ENCODE measurements at places on chromosomes 6 and 20. TPM values are rescaled to one million over a fixed set of nuclear protein-coding genes. Genes with fewer than 3 reads are reported as not detected.

TRIM40 gene
- total RNA-seq = not detected

PXDC1 gene
- 0.50 TPM for total RNA-seq

PNPLA1 gene
- total RNA-seq = not detected

VSX1 gene
- total RNA-seq = not detected

IP6K3 gene
- not detected for total RNA-seq

OR12D3 gene
- total RNA-seq = not detected

NUP153 gene
- total RNA-seq = 60.7 TPM

TRAPPC3L gene
- total RNA-seq = not detected

KCNK16 gene
- total RNA-seq = not detected

TMC2 gene
- not detected for total RNA-seq

GRCh38 chr20:62805155-62805710 is 598 bp downstream of the OGFR start:
- no peak for DNase-seq
- no peaks in the 10 kb centered on the region for H3K27me3 ChIP-seq
- peaks cover 38% of the 10 kb centered on the region for H3K4me1 ChIP-seq
- H3K36me3 ChIP-seq = peaks cover 25% of the 10 kb centered on the region
- H3K27ac ChIP-seq = peak overlapping the region; percentile 72
- peak overlapping the region; percentile 69 for H3K4me3 ChIP-seq

DNA sequence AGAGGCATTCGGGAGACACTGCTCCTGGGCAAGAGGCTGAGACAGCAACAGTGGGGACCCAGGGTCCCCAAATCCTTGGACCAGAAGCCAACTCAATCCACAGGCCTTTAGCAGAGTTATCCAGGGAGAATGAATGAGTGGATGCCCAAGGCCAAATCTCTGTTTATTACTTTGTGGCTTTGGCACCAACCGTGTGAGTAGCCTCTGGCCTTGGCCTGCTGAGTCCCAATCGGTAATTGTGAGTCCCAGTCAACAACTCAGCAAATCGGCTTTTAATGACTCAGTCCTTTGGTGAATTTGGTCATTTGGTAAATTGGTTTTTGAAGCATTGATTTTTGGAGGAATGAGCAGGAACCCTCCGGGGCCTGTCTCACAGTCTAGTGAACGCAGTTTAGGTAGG is 29.1 kb upstream of the ECI2 start:
- H3K4me3 ChIP-seq = no peak overlapping the region
- no peak overlapping the region for H3K27ac ChIP-seq
- H3K27me3 ChIP-seq = no peaks in the 10 kb centered on the region

- no peaks in the 10 kb centered on the region for H3K36me3 ChIP-seq
- no peak overlapping the region for H3K27ac ChIP-seq
- H3K4me1 ChIP-seq = no peaks in the 10 kb centered on the region
- no peak overlapping the region for H3K4me3 ChIP-seq
- DNase-seq = no peak
Measured at GRCh38 chr6:11752360-11752759, 26.2 kb downstream of the ADTRP start.

DNA sequence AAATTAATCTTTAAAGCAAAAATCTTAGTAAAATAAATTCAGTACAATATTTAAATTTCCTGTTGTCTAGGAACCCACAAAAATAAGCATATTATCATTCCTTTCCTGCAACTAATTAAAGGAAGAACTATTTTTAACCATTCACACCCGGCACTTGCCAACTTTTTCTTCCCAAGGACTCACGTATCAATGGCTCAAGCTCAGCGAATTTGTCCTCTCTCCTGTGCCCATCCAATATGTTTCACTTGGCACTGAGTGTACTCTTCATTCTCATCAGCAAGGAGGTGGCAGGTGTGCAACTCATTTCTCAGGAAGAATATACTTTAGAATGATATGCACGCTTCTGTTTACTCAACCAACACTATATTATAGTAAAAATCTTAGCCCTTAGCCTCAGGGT is 419.4 kb downstream of the C6orf118 start:
- no peaks in the 10 kb centered on the region for H3K4me1 ChIP-seq
- H3K27ac ChIP-seq = no peak overlapping the region
- H3K27me3 ChIP-seq = no peaks in the 10 kb centered on the region
- no peak for DNase-seq
- no peaks in the 10 kb centered on the region for H3K36me3 ChIP-seq

- H3K27ac ChIP-seq = no peak overlapping the region
- no peak overlapping the region for H3K4me3 ChIP-seq
- H3K36me3 ChIP-seq = no peaks in the 10 kb centered on the region
- no peak for DNase-seq
- no peaks in the 10 kb centered on the region for H3K27me3 ChIP-seq
Measured at GRCh38 chr20:63686492-63687321, 9.7 kb upstream of the TNFRSF6B start.

- no peaks in the 10 kb centered on the region for H3K4me1 ChIP-seq
- no peak for DNase-seq
- no peaks in the 10 kb centered on the region for H3K36me3 ChIP-seq
- no peak overlapping the region for H3K4me3 ChIP-seq
- H3K27me3 ChIP-seq = no peaks in the 10 kb centered on the region
Measured at GRCh38 chr6:29131691-29132090, 23.8 kb downstream of the OR2J3 start.

DNA sequence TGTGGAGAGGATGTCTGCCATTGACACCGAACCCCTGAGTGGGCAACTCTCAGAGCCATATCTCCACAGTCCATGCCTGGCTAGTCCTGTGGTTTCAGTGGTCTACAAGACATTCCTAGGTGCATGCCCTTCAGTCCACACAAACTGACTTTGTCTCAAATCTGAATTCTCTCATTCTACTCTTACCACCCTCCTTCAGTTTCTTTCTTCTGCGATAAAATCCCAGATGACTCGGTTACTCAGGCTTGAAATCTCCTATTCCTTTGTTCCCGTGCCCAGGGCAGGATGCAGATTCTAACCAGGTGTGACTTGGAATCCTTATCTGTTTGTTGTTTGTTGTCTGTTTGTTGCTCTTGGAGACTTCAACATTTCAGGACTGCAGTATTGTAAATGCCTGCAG is 9.3 kb downstream of the CDS2 start:
- no peaks in the 10 kb centered on the region for H3K36me3 ChIP-seq
- DNase-seq = no peak
- H3K27ac ChIP-seq = no peak overlapping the region
- H3K27me3 ChIP-seq = no peaks in the 10 kb centered on the region

GRCh38 chr6:142384519-142385254 is 82.9 kb downstream of the ADGRG6 start:
- no peaks in the 10 kb centered on the region for H3K36me3 ChIP-seq
- DNase-seq = no peak
- no peak overlapping the region for H3K27ac ChIP-seq
- H3K4me3 ChIP-seq = no peak overlapping the region
- no peaks in the 10 kb centered on the region for H3K4me1 ChIP-seq

DNA sequence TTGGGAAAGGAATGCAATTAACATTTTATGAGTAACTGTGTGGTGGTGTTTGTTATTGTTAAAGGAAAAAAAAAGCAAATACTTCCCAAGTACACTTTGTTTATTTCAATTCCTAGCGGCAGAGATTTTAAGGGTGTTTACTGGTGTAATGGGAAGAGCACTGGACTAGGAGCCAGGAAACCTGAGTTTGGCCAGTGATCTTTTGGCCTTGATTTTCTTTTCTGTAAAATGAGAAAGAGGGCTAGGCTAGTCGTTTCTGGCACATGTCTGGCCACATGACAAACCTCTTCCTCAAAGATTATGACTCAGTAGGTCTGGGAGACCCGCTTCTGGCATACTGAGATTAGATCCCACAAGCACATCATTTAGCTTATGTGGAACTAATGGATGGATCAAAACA is 428.1 kb upstream of the NOX3 start:
- peaks cover 20% of the 10 kb centered on the region for H3K4me1 ChIP-seq
- H3K36me3 ChIP-seq = no peaks in the 10 kb centered on the region
- H3K27me3 ChIP-seq = no peaks in the 10 kb centered on the region
- no peak overlapping the region for H3K27ac ChIP-seq

- H3K27me3 ChIP-seq = peaks cover 3% of the 10 kb centered on the region
- DNase-seq = peak; percentile 46
- H3K4me1 ChIP-seq = peaks cover 3% of the 10 kb centered on the region
- H3K36me3 ChIP-seq = no peaks in the 10 kb centered on the region
- no peak overlapping the region for H3K27ac ChIP-seq
Measured at GRCh38 chr6:170516783-170517616, 36.1 kb downstream of the PSMB1 start.

DNA sequence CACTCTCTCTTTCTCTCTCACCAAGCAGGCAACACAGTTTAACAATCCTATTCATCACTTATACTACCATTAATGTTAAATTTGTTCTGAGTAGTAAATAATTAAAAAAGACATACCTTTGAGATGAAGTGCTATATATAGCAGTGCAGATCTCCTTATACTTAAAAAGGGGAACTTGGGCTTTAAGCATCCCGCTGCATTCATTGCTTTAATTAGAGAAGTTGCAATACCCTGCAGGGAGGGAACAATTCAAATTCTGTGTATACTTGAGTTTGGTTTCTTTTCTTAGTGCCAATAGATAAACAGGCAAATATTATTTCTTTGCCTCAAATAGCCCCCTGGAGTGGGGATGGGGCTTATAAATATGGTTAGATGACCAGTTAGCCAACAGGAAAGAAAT is 10.8 kb upstream of the ZBTB24 start:
- H3K27me3 ChIP-seq = no peaks in the 10 kb centered on the region
- DNase-seq = no peak
- no peak overlapping the region for H3K4me3 ChIP-seq
- no peaks in the 10 kb centered on the region for H3K36me3 ChIP-seq
- no peak overlapping the region for H3K27ac ChIP-seq

GRCh38 chr6:33124525-33124901 is 48.7 kb downstream of the HLA-DPB1 start:
- no peak for DNase-seq
- H3K4me1 ChIP-seq = no peaks in the 10 kb centered on the region
- H3K4me3 ChIP-seq = no peak overlapping the region
- H3K36me3 ChIP-seq = no peaks in the 10 kb centered on the region

DNA sequence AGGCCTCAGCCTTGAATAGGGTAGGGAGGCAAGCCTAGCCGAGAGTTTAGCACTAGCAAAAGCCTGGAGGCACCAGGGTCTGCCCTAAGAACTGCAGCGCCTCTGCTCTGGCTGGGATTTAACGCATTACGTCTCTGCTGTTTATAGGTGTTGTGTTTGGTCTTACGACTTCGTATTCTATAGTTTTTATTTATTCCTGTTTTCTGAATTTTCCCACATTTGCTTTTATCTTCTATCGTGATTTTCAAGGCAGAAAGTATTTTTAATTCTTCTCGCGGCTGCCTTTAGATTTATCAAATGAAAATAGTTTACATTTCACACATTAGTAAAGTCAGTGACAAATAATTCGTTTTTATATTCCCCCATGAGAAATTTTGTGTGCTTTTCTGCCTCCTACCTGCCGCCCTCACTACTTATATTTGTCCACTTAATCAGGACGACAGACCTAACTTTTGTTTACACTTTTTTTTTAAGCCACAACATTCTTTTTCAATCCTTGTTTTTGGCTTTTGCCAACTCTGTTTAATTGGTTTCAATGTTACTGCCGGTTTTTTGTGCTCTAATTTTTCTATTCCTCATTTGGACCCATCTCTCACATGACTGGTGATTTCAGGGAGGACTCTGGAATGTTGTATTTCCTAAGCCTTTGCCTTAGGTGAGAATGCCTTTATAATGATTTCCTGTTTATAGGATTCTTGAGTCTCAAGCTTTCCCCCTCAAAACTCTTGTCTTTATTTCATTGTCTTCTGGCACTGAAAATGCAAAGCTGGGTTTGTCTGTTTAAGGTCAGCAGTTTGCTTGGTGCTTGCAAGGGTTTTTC is 1.3 kb upstream of the LZTS3 start:
- no peaks in the 10 kb centered on the region for H3K27me3 ChIP-seq
- H3K4me3 ChIP-seq = peak overlapping the region; percentile 73
- no peak overlapping the region for H3K27ac ChIP-seq
- no peaks in the 10 kb centered on the region for H3K36me3 ChIP-seq
- peaks cover 15% of the 10 kb centered on the region for H3K4me1 ChIP-seq
- no peak for DNase-seq

- no peaks in the 10 kb centered on the region for H3K27me3 ChIP-seq
- peaks cover 6% of the 10 kb centered on the region for H3K4me1 ChIP-seq
- DNase-seq = no peak
- no peak overlapping the region for H3K4me3 ChIP-seq
Measured at GRCh38 chr20:16714751-16715150, 15.1 kb upstream of the SNRPB2 start.

DNA sequence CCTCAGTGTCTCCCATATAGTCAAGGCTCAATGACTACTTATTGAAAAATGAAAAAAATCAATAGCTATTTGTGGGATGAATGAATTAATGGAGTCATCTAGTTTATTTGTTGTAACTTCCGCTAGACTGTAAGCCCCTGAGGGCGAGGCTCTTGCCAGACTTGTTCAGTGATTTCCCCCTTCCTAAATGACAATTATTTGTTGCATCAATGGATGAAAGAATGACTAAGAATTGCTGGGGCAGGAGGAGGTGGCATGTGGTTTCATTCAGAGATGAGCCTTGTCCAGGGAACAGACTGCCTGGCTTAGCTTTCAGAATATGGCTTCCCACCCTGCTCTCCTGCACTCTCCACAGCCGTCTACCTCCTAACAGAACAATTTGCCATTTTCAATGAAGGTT is 1.1 kb upstream of the PRELID3B start:
- no peaks in the 10 kb centered on the region for H3K36me3 ChIP-seq
- H3K27me3 ChIP-seq = no peaks in the 10 kb centered on the region
- peaks cover 45% of the 10 kb centered on the region for H3K4me1 ChIP-seq
- peak overlapping the region; percentile 92 for H3K27ac ChIP-seq
- DNase-seq = no peak

DNA sequence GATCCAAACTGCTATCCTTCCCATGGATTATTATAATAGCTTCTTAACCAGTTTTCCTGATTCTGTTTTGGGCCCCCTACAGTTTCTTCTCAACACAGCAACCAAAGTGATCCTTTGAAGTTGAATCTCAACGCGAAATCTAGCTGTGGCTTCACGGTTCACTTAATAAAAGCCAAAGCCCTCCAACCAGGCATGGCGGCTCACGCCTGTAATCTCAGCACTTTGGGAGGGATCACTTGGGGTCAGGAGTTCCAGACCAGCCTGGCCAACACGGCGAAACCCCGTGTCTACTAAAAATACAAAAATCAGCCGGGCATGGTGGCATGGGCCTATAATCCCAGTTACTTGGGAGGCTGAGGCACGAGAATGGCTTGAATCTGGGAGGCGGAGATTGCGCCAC is 3.3 kb downstream of the RMND1 start:
- H3K27ac ChIP-seq = no peak overlapping the region
- peaks cover 15% of the 10 kb centered on the region for H3K4me1 ChIP-seq
- DNase-seq = no peak
- H3K27me3 ChIP-seq = no peaks in the 10 kb centered on the region

All from CD4-positive, alpha-beta memory T cell (primary cell).